ENCODE measurements at places on chromosomes 11 and 22.

DNA sequence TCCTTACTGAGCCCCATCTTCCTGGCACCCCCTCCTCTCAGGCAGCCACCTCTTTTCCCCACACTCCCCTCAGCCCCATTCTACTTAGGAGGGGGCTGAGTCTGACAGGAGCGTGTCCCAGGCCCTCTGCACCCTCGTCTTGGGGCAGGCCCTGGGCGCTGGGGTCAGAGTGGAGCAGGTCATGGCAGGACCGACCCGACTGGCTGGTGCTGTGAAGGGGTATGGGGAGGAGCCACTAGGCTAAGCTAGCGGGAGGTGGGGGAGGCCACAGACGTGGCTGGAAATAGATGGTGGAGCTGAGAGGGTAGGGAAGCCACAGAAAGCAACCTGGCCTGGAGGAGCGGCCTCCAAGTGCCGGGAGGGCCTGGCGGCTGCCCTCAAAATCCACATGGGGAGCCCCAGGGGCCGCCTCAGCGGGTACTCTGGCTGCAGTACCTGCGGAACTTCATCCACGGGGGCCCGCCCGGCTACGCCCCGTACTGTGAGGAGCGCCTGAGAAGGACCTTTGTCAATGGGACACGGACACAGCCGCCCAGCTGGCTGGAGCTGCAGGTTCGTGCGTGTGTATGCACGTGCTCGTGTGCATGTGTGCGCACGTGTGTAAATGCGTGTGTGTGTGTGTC is 61.7 kb downstream of the MYO7A start:
- DNase-seq = no peak

GRCh38 chr22:40592352-40593113 is 44.0 kb downstream of the MRTFA start:
- no peak for DNase-seq

DNA sequence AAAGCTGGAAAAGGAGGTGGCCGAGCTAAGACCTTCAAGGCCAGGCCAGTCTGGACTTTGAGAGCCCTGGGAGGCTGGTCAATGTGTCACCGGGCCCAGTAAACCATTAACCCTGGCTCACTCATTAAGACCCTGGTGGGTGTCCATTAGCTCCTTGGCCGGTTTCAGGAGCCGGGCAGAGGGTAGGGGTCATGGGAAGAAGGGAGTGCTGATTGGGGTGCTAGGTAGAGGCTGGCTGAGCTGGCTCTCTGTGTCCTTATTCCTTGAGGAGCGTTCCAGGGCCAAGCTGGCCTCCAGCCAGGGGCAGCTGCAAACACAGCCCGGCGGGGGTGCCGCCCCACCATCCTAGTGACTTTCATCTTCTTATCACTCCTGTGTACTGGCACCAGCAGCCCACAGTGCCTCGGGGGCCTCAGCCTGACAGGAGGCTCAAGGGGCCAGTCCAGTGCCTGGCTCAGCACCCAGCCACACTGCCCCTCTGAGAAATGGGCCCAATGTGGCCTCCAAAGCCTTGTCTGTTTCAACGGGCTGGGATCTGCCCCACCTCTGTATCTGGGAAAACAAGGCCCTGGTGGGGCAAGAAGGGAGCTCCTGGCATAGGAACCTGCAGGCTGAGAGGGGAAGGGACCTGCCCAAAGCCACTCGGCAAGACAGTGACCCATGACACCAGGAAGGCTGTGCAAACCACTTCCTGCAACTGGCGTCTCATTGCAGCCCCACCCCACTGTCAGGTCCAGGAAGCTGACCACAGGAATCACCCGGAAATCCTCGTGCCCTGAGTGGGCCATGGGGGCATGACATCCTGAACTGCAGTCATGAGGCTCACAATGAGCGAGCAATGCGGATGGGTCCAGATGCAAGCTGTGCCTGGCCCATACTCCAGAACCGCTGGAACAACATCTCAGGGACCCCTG is 15.1 kb upstream of the RGL4 start:
- DNase-seq = no peak

DNA sequence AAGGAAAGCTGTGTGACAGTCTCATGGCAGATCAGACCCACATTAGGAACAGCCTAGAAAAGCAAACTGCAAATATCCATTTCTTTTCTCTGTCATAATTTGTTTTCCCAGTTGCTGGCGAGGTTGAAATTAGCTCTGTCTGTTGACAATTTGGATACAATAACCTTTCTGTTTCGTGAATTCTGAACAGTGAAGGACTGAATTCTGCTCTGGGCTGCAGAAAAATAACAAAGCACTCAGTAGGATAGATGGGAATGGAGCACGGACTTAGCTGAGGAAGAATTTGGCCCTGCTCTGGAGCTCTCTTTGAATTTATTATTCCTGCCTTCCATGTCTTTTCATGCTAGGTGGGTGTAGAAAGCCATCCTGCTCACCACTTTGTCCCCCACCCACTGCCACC is 140.3 kb downstream of the RRAS2 start:
- no peak for DNase-seq

- no peak for DNase-seq
Measured at GRCh38 chr22:50101870-50102565, 12.2 kb downstream of the MOV10L1 start.

DNA sequence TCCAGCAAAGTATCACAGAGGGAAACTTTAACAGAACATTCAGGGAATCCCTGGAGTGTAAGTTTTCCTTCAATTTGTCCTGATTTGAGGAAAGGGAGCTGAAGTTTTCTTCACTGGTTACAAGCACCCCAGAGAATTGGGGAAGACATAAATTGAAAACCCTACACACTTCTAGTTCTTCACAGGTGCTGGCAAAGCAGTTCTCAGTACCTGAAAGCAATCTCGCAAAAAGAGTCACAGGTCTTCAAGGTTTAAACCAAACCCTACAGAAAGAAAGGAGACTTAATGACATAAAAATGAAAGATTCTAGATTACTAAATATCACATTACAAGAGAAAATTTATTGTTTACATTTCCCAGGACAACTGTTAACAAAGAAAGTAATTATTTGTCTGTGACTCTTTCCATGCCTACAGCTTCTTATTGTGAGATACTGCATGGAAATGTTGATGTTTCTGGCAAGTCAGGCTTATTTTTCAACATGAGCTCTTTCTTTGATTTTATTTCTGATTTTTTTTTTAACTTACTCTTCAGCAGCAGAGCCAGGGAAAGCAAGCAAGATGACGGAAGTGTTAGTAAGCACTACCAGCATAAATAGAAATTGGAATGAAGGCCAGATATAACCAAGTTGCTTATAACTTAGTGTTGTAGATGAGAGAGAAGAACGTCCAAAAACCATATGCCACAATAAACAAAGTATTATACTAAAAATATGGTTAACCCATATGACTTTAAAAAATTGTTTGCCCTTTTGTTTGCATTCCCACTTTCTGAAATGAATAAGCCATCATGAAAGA is 44.1 kb downstream of the FANCF start:
- no peak for DNase-seq

GRCh38 chr11:94880216-94880615 is 93.1 kb downstream of the CWC15 start:
- no peak for DNase-seq

GRCh38 chr11:98771791-98772190 is 249.0 kb upstream of the CNTN5 start:
- DNase-seq = no peak

DNA sequence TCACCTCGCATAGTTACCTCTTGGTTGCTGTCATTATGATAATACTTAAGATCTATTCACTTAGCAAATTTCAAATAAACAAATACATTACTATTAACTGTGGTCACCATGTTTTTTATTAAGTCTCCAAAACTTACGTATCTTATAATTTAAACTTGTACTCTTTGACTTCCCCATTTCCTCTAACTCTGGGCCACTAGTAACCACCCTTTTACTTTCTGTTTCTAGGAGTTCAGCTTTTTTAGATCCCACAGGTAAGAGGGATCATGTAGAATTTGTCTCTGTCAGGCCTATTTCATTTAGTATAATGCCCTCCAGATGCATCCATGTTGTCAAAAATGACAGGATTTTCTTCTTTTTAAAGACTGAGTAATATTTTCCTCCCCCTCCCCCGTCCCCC is 212.4 kb upstream of the C11orf87 start:
- DNase-seq = no peak

- DNase-seq = no peak
Measured at GRCh38 chr22:23742505-23743264, 8.2 kb downstream of the ZNF70 start.

GRCh38 chr11:48063424-48063978 is 83.1 kb downstream of the PTPRJ start:
- peak; percentile 98 for DNase-seq

GRCh38 chr11:61120099-61120705 is 17.9 kb downstream of the CD5 start:
- no peak for DNase-seq
